ENCODE measurements at places on chromosomes 4 and X.

DNA sequence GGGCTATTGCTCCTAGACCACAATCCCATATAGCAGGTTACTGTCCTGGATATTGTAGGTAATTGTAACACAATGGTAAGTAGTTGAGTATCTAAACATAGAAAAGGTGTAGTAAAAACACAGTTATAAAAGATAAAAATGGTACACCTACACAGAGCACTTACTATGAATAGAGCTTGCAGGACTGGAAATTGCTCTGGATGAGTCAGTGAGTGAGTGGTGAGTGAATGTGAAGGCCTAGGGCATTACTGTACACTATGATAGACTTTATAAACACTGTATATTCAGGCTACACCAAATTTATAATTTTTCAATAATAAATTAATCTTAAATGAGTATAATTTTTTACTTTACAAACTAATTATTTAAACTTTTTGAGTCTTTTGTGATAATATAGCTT, 425.7 kb downstream of the PABPC4L start:
- DNase-seq, result peak; percentile 23

GRCh38 chrX:24392709-24393108, 32.3 kb downstream of the SUPT20HL1 start:
- no peak for DNase-seq

- DNase-seq, result no peak
Observed at GRCh38 chr4:55499495-55499894, 47.2 kb downstream of the CLOCK start.

DNA sequence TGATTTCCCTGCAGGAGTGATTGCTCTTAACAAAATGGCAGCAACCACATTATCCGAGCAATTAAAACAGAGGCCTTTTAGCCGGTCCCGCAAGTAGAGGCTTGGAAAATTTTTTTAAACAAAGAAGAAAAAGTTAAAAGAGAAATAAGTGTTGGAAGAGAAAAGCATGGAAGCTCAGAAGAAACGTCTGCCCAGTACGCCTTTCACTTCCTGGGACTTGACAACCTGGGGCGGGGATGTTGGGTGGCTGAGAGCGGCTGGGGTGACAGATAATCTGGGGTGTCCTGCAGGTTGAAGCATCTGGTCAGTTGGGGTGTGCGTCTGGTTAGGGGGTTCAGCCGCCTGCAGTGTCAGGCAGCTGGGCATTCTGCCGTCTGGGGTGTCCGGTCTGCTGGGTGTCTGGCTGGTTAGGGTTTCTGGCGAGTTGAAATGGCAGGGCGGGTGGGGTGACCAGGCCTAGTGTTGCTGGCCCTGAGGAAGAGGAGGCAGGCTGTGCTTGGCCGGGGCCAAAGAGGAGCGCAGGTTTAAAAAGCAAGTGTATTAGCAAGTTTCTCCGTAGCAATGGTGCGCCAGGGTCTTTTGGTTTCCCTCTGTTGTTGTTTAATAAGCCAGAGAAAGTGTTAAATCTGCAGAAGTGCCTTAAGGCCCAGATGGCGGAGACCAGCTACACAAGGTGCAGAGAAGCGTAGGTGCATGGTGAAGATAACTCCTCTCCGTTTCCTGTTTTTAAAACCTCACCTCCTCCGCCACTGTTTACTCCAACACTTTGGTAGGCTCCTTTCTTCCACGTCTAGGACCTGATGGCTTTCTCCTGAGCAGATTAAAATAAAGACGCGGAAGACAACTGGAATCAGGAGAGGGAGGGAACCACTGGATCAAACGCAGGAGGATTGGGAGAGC, 5.6 kb downstream of the HAND2 start:
- no peak for DNase-seq

GRCh38 chr4:141849778-141850177, 213.4 kb downstream of the IL15 start:
- DNase-seq, result no peak

DNA sequence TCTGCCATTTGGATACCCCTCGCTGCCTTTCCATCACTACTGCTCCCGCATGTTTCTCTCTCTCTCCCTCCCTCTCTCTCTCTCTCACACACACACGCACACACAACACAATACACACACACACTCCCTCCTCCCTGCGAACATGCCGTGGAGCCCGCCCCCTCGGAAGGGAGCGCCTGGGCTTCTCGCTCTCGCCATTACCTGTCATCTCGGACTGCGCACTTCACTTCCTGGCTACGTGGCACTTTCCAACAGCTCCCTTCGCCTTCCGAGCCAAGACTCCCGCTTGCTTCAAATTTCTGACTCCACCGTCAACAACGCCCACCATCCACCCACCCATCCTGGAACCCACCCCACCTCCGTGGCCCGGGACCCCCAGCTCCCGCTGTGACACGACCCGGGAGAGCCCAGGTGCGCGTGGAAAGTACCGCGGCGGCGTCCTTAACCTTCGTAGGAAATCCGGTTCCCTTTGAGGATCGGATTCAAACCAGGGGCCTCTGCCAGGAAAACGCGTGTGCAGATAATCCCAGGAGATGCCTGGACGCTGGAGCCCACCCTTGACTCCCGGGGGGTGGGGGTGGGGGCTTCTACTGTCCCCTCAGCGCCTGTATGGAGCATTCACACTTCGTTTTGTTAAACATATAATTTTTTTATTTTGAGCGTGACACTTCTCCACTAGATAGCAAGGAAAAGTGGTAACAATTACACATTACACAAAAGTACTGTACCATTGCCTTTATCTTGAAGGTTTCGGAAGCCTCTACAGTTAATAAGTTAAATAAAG, 12.5 kb downstream of the ARX start:
- DNase-seq, result no peak

DNA sequence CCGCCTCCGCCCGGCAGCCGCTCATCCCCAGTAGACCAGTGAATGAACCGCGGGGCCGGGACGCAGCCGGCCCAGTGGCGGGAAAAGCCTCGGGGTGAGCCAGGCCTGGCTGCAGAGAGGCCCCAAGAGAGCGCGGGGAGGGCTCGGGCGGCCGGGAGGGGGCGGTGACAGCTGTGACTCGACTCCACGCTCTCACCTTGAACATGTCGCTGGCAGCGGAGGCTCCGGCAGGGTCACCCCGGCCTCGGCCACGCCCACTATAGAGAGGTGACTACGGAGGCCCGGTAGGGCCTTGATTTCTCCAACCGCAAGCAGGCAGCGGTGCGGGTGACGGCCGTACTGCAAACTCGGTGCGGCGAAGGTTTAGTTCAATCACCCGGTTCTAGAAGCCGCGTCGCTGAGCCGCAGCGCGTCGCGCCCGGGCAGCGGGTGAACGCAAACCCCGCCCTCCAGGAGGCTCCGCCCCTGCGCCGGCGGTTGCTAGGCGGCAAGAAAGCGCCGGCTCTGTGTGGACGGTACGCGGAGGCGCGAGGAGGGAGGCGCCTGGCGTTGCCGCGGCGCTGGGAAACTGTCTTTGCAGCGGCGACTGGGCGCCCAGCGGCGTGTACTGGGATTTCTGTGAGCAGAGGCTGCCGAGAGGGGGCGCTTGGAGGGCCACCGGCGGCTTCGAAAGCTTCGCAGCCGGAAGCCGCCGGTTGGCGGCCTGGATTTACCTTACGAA, at the start of the genes APOO and CXorf58:
TSS of gene APOO (minus strand) at position 441 of the 721 bp plus-strand sequence. CDS start at position 205, 236 bp downstream.
TSS of gene CXorf58 (plus strand) at position 509 of the 721 bp plus-strand sequence. CDS start 2,297 bp downstream, outside the sequence.
- peak; percentile 53 for DNase-seq

GRCh38 chr4:173807347-173807746, 277.3 kb upstream of the HAND2 start:
- no peak for DNase-seq

DNA sequence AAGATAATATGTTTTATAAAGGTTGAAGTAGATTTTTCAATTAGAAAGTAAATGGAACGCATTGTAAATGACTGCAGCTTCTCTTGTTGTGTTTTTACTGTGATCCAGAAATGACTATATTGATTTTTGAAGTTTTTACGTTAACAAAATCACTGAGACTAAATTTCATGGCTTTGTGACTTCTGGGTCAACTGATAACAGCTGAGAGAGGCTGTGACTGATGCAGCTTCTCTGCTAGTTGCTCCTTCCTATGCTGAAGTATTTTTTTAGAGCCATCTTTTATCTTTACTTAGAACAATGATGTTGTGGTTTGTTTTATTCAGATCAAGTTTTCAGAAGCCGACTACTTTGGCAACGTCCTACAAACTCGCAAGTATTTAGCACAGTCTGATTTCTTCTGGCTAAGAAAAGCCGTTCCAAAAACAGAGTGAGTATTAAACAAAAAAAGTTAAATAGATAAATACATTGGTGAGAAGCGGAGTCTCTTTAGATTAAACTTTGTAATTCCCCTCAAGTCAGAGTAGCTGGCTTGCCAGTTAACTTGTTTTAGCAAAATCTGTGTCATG, 94.7 kb upstream of the CBLL2 start:
- no peak for DNase-seq

- DNase-seq, result peak; percentile 1
Observed at GRCh38 chrX:135977611-135978010, 3.8 kb upstream of the MMGT1 start.

- no peak for DNase-seq
Observed at GRCh38 chr4:116122124-116122523, 963.3 kb downstream of the TRAM1L1 start.

- peak; percentile 26 for DNase-seq
Observed at GRCh38 chr4:62640296-62640695, 1440.2 kb downstream of the ADGRL3 start.

DNA sequence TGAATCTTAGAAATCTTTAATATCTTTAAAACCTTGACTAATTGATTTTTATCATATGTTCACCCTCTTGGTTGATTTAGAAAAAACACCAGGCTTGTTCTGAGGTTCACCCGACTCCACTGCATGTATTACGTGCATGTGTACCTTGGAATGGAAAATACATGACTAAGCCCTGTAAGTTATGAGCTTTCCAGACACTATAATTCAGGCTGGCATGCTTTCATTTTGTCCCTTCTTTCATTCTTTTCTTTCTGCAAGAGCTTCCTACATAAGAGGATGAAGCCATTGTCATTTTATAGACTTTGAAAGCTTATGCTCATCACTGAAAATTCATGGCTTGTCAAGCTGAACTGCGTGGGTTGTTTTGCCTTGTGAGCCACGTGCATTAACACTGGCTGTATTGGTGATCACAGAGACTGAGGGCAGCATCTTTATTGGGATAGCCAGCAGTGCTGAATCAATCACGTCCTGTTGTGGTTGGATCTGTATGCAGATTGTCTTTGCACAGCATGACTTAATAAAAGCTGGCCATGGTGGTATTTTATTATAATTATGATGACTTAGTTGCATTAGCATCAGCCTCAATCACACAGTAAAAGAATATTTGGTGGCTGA, 141.9 kb downstream of the SLIT2 start:
- DNase-seq, result no peak

DNA sequence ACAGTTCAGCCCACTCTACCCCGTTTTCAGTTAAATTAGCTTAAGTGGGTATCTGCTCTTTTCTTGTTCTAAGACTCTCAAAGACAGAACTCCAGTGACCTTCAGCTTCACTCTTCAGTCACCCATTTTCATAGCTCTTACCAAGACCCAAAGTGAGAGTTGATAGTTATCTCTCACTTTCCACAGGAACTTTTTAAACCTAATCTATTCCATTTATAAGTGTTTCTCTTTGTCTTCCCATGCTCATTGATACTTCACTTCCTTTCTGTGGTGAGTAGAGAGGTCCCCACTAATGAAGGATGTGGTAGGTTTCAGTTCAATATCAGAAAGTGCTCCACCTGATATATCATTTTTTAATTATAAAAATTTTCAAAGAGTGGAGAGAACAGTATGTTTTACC, 33.4 kb downstream of the COX18 start:
- DNase-seq, result no peak

GRCh38 chr4:13888112-13888511, 260.6 kb upstream of the BOD1L1 start:
- DNase-seq, result peak; percentile 75

DNA sequence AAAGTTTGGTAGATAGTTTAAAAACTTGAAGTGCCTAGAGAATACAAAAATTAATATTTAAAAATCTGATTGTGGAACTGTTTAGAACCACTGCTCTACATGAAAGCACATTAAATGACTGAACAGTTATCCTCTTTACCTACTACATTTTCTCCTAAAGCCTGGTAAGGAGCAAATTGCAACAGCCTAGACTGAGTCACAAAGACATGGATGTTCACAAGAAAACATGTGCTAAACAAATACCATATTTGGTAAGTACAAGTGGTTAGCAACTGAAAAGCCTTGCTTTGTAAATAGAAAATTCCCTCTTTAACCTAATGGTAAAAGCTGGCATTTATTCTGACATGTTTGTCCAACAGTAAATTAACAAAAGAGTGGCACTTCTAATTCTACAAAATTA, 203.1 kb downstream of the FBXO8 start:
- no peak for DNase-seq

DNA sequence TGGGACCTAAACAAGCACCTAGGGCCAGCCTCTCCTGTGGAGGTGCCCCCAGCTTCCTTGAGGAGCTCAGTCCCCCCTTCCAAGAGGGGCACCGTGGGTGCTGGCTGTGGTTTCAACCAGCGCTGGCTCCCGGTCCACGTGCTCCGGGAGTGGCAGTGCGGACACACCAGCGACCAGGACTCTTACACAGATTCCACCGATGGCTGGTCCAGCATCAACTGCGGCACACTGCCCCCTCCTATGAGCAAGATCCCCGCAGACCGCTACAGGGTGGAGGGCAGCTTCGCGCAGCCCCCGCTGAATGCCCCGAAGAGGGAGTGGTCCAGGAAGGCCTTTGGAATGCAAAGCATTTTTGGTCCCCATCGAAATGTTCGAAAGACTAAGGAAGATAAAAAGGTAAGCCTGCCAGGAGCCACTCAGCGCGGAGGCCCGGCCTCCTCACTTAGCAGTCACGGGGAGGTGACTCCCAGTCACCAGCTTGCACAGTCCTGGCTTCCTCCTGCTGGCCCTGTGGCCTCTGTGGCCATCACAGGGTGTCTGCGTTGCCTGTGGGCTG, 24.9 kb downstream of the RGS12 start:
- DNase-seq, result no peak

GRCh38 chr4:134999169-134999568, 797.6 kb upstream of the PABPC4L start:
- no peak for DNase-seq

GRCh38 chr4:110959041-110959643, 336.3 kb upstream of the PITX2 start:
- no peak for DNase-seq

GRCh38 chrX:1545776-1546408, 8.9 kb upstream of the P2RY8 start:
- DNase-seq, result no peak

DNA sequence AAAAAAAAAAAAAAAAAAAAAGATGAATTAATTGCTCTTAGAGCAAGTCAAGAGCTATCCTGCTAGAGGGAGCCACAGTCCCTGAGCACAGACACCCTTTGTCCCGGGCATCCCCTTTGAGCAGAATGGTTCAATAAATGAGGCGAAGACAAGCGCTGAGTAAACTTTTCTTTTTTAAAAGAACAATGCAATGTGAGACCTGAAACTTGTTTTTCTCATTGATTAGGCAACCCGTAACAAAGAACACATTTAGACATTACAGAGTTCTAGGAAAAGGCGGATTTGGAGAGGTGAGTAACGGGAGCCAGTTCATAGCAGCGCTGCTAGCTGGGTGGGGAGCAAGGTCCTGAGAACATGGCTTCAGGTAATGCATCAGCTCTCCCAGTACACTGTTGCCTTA, 46.1 kb downstream of the GRK4 start:
- DNase-seq, result no peak

DNA sequence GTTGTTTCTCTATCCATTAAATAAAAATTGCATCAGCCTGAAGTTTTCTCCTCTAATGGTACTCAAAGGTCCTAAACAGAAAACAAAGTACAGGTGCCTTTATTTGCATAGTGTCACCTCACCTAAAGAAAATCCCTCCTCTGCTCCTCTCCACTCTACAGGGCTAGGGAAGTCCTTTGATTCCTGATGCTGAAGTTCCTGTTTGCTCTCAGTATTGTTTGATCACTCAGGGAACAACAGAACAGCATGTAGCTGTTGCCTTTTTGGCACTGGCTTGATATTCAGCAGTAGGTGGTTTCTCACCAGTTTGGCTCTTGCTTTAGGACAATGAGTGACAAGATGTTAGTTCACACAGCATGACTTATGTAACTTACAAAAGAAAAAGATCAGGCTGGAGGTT, 156.2 kb upstream of the SLC7A11 start:
- no peak for DNase-seq

Measured in HS-27A (cell line).